NCI-H187 treated with DMSO at 0.1 percent for 48 hours (cell line): ENCODE measurements at places on chromosomes 1 and 21.

DNA sequence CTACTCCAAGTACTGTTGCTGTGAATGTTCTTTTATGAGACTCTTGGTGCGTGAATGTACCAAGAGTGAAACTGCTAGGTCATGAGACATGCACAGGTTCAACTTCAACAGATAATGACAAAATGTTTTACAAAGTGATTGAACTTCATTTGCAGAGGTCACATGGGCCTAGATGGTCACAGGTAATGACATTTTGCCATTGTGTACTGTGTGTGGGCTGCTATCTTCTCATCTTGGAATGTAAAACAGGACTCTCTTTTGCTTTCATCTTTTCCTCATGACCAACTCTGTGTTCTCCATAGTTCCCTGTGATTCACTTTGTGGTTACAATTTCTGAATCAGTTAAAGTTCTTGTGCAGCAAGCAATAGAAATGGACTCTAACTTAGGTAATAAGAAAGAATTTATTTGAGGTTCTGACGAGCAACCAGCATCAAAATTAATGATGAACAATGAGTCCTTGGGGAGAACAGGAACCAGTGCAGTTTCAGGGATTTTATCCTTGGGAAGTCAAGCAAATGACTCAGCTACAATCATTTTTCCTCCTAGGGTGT, 16.2 kb upstream of the TSNAX start:
- no peak for DNase-seq

DNA sequence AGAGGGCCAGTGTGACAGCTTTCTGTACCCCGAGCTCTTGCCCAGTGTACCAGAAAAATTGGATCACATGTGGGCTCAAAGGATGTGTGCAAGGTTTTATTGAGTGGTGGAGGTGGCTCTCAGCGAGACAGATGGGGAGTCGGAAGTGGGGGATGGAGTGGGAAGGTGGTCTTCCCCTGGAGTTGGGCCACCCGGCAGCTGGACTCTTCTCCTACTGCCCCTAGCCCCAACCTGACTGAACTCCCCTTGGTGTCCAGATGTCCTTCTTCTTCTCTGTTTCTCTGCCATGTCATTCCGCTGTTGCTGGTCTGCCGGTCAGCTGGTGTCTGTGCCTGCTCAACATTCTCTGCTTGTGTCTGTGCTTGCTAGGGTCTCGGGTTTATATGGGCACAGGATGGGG, 217.9 kb downstream of the RRAGC start:
- DNase-seq = no peak

DNA sequence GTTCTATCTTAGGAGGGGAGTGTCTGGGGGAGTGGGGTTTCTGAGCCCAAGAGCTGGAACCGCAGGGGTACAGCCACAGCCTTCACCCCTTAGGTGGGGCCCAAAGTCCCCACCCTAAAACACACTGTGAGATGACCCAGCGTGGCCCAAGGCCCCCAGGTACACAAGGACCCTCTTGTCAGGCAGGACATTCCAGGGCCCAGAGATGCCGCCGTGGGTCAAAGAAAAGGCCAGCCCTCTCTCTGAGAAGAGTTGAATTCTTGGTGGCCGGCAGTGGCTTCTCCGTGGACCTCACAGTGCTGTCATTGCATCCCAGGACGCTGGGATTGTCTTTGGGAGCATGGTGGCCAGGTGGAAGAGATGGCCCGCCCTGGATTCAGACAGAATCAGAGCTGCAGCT, 176.3 kb upstream of the C1orf174 start:
- DNase-seq = no peak

- no peak for DNase-seq
Observed at GRCh38 chr1:245195398-245195797, 40.6 kb downstream of the KIF26B start.

- DNase-seq = no peak
Observed at GRCh38 chr1:201171063-201172036, 17.1 kb upstream of the TMEM9 start.

- DNase-seq = no peak
Observed at GRCh38 chr1:22801761-22802160, 91.1 kb downstream of the EPHB2 start.

- no peak for DNase-seq
Observed at GRCh38 chr1:172990598-172991215, 60.0 kb downstream of the TNFSF18 start.

DNA sequence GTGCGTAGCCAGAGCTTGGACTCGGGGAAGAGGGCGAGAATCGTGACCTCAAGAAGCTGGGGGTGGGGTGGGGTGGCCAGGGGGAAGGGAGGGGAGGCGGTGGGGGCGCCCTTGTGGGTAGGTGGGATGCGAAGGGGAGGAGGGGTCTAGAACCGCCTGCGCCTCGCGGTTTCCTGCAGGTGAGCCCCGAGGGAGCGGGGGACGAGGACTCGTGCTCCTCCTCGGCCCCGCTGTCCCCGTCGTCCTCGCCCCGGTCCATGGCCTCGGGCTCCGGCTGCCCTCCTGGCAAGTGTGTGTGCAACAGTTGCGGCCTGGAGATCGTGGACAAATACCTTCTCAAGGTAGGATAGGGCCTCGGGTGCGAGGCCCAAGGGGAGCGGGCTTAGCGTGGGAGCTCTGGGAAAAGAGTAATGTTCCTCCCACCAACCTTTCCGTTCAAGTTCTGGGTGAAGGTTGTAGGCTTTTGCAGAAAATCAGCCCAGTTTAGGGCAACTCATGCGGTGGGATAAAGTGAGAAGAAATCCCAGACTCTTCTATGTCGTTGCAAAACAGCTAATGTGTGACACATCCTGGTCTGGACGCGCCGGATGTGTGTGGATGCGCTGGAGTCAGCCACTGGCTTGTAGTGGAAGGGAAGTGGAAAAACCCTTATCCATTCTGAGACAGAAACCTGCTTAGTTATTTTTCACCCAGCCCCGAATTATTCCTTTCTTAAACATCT, 2.9 kb downstream of the LHX8 start:
- no peak for DNase-seq

DNA sequence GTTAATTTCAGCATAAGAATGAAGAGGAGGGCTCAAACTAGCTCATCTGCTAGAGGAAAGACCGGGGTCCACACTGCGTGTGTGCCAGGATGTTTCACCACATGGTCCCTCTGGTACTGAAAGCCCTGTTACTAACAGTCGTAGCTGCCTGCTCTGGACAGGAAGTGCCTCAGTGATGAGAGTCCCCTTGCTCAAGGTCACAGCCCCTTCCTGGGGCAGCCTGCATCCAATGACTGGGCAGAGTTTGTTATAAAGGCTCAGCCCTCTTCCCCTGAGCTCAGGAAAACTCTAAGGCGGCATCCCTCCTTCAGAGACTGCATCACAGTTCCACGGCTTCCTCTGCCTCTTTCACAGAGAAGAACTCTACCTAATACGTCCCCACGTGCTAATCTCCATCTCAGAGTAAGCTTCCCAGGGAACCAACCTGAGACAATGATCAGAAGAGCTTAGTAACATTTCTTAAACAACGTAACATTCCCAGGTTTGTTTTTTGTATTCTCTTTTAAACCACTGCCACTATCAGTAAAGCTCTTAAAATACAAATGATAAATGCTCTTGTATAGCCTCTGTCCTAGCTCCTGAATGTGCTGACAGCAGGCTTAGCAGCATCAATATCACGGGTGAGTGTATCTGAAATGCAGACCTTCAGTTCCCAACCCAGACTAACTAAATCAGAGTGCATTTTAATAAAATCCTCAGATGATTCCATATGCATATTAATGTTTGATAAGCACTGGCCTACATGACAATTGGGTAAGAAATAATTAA, 38.0 kb upstream of the ATP1A1 start:
- DNase-seq = no peak

DNA sequence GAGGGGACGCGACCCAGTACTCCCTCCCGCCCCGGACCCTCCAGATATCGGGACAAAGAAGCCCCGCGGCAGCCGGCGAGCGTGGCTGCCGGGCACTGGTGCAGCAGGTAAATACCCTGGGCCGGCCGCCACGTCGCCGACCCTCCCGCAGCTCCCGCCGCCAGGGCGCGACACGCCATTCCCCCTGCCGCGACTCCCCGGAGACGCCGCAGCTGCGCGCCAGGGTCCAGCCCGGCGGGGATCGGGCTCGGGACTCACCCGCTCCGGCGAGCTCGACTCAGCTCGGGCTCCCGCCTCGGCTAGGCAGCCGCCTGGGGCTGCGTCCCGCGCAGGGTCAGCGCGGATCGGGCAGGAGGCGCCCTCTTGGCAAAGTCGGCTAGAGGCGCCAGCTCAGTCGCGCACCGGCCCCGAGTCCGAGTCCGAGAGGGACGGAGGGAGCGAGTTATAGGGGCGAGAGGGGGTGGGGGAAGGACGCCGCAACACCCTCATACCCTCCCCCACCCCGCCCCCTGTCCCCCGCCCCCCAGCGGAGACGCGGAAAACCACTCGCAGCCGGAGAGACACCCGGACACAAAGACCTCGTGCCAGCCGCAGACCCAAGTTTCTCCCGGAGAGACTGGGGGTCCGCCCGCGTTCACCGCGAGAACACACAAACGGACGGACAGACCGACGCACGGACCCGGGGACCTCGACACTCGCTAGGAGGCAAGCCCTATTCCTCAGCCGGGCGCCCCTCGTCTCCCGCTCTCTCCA, 985 bp downstream of the SYT6 start:
- no peak for DNase-seq

DNA sequence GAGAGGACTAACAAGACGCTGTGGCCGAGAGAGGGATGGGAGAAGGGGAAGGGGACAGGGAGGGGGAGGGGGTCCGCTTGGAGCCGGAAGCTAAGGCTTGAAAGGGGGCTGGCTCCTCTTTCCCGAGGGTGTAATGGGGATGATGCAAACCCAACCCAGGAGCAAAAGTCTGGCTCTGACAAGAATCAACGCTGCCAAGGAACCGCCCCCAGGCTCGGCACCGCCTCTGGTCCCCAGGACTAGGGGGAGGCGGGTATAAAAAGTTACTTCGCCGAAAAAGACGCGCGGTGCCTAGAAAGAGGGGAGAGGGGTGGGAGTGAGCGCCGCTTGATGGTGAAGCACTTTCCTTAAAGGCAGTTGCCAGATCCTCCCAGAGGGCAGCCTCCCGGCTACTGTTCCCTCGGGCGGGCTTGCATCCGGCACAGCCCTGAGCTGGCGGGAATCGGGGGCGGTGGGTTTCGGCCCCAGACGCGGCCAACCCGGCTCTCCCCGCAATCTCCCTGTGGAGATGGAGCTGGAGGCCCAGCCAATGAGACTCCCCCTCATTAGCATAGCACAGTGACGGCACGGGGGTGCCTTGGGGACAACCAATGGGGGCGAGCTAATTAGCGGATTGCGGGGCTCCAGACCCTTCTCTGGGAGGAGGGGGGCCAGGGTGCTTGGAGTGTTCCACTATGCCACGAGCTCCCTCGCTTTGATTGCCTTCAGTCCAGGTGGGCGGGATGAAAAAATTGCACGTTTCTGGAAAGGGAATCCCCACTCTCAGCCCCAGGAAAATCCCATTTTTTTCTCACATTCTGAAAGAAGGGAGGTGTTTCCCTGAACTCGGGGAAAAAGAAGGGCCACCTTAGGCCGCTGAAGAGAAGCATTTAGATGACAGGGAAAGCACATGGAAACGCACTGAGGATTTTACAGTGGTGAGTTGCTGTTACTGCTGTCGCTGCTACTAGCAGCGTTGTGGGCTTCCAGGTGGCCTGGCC, at the start of gene KCNT2:
TSS of gene KCNT2 (minus strand) at position 51 of the 980 bp plus-strand sequence. CDS start 131 bp downstream, outside the sequence.
- DNase-seq = no peak

DNA sequence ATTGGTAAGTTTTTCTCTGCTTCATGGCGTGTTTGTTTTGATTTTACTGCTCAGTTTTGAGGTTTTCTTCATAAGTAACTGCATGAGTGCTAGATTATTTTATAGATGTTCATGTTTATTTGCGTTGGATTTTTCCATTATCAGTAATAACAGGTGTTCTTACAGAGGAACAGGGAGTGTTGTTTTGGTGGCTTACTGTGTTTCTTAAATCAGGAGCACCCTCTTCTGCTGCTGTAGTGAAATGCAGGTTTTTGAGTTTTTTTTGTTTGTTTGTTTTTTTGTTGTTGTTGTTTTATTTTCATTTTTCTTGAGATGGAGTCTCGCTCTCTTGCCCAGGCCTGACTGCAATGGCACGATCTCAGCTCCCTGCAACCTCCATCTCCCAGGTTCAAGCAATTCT, 32.6 kb downstream of the CTBS start:
- no peak for DNase-seq

DNA sequence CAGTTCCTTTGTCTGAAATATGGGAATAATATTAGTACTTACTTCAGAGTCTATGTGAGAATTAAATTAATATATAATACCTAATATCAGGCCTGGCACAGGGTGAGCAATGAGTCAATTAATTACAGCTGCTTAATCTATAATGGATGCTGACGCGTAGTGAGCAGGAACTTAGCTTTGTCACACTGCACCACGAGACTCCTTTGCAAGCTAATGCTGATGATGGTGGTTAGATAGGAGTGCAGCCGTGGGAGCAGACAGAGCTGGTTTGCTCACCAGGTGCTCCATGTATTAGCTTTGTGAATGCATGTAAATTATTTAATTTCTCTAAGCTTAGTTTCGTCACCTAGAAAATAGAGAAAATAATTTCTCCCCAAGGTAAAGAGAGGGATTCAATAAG, 35.1 kb downstream of the KCNJ15 start:
- no peak for DNase-seq

- DNase-seq = no peak
Observed at GRCh38 chr1:116026631-116027030, 50.3 kb downstream of the SLC22A15 start.

DNA sequence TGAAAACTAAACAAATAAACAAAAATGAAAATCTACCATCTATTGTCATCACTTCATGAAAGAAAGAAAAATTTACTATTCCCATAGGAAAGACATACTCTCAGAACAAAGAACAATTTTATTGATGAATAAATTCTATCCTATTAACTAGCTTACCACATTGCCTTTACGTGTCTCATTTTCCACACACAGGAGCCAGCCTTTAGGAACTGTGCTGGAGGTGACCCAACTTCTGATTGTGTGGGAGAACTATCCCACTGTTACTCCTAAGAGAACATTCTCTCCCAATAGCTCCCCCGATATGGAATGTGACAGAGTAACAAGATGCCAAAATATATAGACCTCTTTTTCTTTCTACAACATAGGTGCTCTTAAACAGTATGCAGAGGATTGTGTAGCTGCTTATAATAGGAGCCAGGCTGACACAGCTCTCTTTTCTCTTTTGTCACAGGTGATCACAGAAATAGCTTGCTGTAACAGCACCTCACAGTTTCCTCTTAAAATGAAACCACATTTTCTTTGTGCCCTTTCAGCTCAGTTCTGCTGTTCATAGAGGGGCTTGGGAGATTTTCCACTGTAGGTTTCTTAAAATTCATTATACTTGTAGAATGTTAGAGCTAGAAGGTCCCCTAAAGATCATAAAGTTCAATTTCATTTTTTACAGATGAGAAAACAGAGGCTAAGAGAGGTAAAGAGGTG, 35.5 kb downstream of the C21orf91 start:
- no peak for DNase-seq

DNA sequence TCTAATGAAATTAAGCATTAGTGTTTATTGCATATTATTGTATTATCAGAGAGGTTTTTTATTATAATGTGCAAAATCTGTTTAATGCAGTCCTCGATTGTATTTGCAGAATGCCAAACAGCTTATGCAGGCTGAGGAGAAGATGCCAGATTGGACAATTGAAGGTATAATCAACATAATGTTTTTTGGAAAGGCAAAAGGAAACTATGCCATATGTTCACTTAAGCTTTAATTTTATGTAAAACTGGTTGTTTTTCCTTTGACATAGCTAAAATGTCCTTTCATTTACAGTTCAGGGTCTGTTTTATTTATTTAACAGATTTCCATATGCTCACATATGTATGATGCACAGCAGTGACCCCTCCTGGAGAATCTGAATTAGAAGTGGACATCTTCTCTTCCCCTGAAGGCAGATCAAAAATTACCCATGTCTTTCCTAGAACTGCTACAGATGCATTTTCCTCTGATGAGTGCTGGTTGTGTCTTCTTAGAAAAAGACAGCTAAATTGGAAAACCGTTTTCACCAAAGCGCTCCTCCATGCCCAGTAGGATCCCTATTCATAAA, 143.5 kb upstream of the USH2A start:
- DNase-seq = no peak

- no peak for DNase-seq
Observed at GRCh38 chr1:172224871-172225270, 195.6 kb upstream of the C1orf105 start.
